PC-9 (cell line): ENCODE measurements at places on chromosomes 1 and 21. TPM values are rescaled to one million over a fixed set of nuclear protein-coding genes. Genes with fewer than 3 reads are reported as not detected.

The OR14A2 gene
- not detected in 2 replicates for total RNA-seq

The TTC34 gene
- total RNA-seq: 1.5 and 1.7 TPM in 2 replicates

The OMA1 gene
- 27.9 and 29.0 TPM in 2 replicates for total RNA-seq

The CELA2B gene
- not detected in 2 replicates for total RNA-seq

The APOBEC4 gene
- total RNA-seq: not detected in 2 replicates

The HHIPL2 gene
- 14.0 and 18.7 TPM in 2 replicates for total RNA-seq

The PGD gene
- total RNA-seq: 526 and 559 TPM in 2 replicates

DNA sequence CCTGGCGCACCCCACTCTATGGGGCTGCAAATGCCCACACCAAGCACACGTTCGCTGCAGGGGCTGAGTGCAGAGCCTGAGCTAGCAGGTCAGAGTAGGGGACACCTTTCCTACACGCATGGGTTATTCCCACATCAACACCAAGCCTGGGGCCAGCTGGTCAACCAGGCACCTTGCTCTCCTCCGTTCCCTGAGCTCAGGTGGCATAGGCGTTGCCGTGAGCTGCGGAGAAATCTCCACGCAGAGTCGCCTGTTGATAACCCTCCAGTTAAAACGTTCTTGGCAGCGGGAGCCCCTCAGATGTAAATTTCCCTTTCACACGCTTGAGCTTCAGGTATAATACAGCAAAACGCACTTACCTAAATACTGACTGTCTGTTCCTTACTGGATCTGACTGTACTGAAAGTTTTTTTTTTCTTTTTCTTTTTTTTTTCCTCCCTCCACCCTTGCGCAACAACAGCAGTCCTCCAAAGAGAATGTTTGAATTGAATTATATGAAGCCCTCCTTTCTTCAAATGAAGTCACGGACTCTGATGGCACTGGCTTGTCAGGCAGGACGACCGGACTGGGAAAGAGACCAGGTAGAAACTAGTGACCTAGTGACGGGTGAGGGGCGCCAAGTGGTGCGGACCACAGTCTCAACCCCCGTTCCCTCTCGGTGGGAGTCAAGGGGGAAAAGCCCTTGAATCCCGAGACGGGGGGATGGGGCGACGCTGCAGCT, 2.1 kb downstream of the BRINP3 start:
- H3K27me3 ChIP-seq: no peaks in the 10 kb centered on the region
- no peak overlapping the region for H3K4me3 ChIP-seq
- no peaks in the 10 kb centered on the region for H3K36me3 ChIP-seq

GRCh38 chr1:156414461-156415064, 45.6 kb downstream of the RHBG start:
- H3K36me3 ChIP-seq: peaks cover 25% of the 10 kb centered on the region
- no peak overlapping the region for H3K27ac ChIP-seq
- no peak for DNase-seq
- H3K27me3 ChIP-seq: no peaks in the 10 kb centered on the region

DNA sequence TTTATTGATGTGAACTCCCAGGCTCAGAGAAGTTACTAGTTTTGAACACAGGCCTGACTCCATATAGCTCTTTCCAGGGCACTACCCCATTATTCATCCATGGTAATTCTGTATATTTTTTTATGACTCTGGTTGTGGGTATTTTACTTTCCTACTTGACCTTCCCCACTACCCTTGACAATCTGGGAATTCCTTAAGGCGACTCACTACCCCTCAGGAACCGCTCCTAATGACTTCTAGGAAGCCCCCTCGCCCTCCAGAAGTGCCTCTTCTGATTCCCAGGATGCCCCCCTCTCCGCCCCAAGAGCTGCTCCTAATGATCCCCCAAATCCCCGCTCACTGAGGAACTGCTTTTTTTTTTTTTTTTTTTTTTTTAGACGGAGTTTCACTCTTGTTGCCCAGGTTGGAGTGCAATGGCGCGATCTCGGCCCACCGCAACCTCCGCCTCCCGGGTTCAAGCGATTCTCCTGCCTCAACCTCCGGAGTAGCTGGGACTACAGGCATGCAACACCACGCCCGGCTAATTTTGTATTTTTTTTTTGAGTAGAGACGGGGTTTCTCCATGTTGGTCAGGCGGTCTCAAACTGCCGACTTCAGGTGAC, 972 bp upstream of the KDM4A start:
- peak overlapping the region; percentile 79 for H3K27ac ChIP-seq
- DNase-seq: no peak
- H3K4me1 ChIP-seq: peaks cover 38% of the 10 kb centered on the region
- H3K36me3 ChIP-seq: peaks cover 9% of the 10 kb centered on the region

GRCh38 chr1:171138980-171139379, 46.1 kb upstream of the FMO2 start:
- H3K36me3 ChIP-seq: no peaks in the 10 kb centered on the region
- H3K27ac ChIP-seq: no peak overlapping the region
- no peak overlapping the region for H3K4me3 ChIP-seq
- no peaks in the 10 kb centered on the region for H3K4me1 ChIP-seq

DNA sequence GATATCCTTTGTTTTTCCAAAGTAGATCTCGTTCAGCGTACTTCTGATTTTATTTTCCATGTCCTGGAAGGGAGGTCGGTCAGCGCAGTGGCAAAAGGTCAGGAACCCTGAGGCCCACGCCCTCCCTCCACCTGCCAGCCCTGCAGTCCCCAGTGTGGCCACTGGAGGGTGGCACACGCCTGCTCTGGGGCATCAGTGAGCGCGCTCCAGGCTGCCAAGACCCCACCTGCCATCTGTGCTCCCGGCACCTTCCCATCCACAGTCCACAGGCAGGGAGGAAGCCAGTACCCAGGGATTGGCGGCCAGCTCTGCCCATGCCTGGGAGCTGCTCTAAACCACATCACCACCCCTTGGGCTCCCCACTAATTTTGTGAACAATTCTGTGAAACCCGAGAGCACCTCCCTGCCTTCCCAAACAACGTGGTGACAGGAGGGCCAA, 32.3 kb downstream of the SLC66A1 start:
- H3K4me3 ChIP-seq: no peak overlapping the region
- H3K27ac ChIP-seq: no peak overlapping the region
- DNase-seq: no peak
- no peaks in the 10 kb centered on the region for H3K27me3 ChIP-seq
- no peaks in the 10 kb centered on the region for H3K4me1 ChIP-seq

GRCh38 chr1:193325771-193326170, 139.4 kb upstream of the B3GALT2 start:
- H3K36me3 ChIP-seq: no peaks in the 10 kb centered on the region
- H3K4me3 ChIP-seq: no peak overlapping the region
- H3K4me1 ChIP-seq: 0 out of 2 replicates have a peak, but pooled peaks cover 7% of the 10 kb centered on the region
- no peak overlapping the region for H3K27ac ChIP-seq
- H3K27me3 ChIP-seq: no peaks in the 10 kb centered on the region
- DNase-seq: no peak

GRCh38 chr1:219177363-219177762, 3.7 kb downstream of the LYPLAL1 start:
- H3K4me3 ChIP-seq: no peak overlapping the region
- no peaks in the 10 kb centered on the region for H3K27me3 ChIP-seq
- H3K27ac ChIP-seq: no peak overlapping the region
- peaks cover 4% of the 10 kb centered on the region for H3K36me3 ChIP-seq

GRCh38 chr21:17784180-17784598, 35.0 kb downstream of the C21orf91 start:
- H3K4me3 ChIP-seq: no peak overlapping the region
- no peaks in the 10 kb centered on the region for H3K27me3 ChIP-seq
- H3K4me1 ChIP-seq: no peaks in the 10 kb centered on the region
- DNase-seq: no peak

DNA sequence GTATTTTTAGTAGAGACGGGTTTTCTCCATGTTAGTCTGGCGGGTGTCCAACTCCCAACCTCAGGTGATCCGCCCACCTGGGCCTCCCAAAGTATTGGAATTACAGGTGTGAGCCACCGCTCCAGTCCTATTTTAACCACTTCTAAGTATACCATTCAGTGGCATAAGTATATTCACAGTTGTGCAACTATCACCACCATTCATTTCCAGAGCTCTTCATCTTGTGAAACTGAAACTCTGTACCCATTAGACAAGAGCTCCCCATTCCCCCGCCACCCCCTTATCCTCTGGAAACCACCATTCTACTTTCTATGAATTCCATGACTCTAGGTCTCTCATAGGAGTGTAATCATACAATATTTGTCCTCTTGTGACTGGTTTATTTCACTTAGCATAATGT, 40.2 kb upstream of the CAMTA1 start:
- DNase-seq: no peak
- H3K27ac ChIP-seq: no peak overlapping the region
- no peak overlapping the region for H3K4me3 ChIP-seq
- H3K36me3 ChIP-seq: no peaks in the 10 kb centered on the region

DNA sequence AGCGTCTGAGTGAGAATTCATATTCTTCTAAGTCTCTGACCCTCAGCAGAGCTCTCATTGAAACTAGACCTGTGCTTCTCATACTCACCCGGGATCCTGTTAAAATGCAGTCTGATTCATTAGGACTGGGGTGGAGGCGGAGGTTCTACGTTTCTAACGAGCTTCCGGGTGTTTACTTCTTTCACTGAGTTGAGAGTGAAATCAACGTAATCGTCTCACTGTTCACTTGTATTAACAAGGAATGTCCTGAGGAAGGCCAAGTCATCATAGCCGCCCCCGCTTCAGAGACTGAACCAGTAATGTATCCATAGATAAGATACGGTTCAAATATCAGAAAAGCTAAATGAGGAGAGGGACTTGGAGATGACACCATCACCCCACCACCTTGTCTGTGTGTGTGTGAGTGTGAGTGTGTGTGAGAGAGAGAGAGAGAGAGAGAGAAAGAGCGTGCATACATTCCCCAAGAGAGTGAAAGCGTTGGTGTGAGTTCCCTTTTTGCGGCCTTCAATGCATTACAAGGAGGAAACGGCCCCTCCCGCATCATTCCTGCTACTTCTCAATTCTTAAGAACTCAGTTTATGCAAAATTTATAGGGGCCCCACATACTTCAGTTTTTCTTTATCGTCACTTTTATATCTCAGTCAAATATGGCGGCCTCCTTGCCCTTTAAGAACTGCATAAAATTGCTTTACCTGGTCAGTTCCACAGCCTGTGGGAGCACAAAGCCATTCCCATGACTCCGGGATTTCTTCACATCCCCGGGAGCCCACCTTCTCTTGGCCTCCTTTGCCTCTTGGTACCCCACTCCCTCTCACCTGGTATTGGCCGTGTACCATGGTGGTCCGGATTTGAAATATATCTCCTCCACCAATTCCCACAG, 19.8 kb downstream of the KMO start:
- H3K27ac ChIP-seq: no peak overlapping the region
- no peaks in the 10 kb centered on the region for H3K27me3 ChIP-seq
- H3K4me1 ChIP-seq: no peaks in the 10 kb centered on the region
- H3K36me3 ChIP-seq: no peaks in the 10 kb centered on the region
- H3K4me3 ChIP-seq: no peak overlapping the region
- no peak for DNase-seq

GRCh38 chr1:244901400-244902015, 37.2 kb upstream of the HNRNPU start:
- DNase-seq: no peak
- H3K36me3 ChIP-seq: no peaks in the 10 kb centered on the region
- H3K27ac ChIP-seq: no peak overlapping the region
- no peaks in the 10 kb centered on the region for H3K4me1 ChIP-seq
- H3K27me3 ChIP-seq: no peaks in the 10 kb centered on the region
- H3K4me3 ChIP-seq: no peak overlapping the region

DNA sequence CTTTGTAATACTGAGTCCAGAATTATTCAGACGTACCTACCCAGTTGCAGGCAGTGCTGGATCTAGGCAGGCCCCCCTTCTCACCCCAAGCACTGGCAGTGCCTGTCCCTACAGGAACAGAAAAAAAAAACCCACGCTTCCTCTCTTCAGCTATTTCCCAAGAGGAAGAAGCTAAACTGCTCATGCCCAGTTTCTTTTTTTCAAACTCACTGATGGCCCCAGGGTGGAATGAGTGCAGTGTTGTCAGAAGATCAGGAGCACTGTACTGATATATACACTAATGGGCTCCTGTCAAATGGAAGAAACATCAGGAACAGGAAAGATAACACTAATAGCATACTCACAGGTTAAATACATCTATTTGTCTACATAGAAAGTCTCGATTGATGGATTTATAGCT, 28.2 kb upstream of the DOCK7 start:
- no peaks in the 10 kb centered on the region for H3K27me3 ChIP-seq
- no peak overlapping the region for H3K4me3 ChIP-seq
- H3K4me1 ChIP-seq: no peaks in the 10 kb centered on the region
- no peaks in the 10 kb centered on the region for H3K36me3 ChIP-seq
- H3K27ac ChIP-seq: no peak overlapping the region

GRCh38 chr1:25523542-25523941, 19.9 kb upstream of the LDLRAP1 start:
- no peaks in the 10 kb centered on the region for H3K27me3 ChIP-seq
- DNase-seq: peak; percentile 24
- no peak overlapping the region for H3K27ac ChIP-seq
- H3K36me3 ChIP-seq: no peaks in the 10 kb centered on the region
- H3K4me3 ChIP-seq: no peak overlapping the region

- DNase-seq: no peak
- H3K4me3 ChIP-seq: no peak overlapping the region
- no peak overlapping the region for H3K27ac ChIP-seq
- no peaks in the 10 kb centered on the region for H3K4me1 ChIP-seq
These were observed 9.2 kb upstream of the SLAMF8 start for GRCh38 chr1:159817276-159818041.

DNA sequence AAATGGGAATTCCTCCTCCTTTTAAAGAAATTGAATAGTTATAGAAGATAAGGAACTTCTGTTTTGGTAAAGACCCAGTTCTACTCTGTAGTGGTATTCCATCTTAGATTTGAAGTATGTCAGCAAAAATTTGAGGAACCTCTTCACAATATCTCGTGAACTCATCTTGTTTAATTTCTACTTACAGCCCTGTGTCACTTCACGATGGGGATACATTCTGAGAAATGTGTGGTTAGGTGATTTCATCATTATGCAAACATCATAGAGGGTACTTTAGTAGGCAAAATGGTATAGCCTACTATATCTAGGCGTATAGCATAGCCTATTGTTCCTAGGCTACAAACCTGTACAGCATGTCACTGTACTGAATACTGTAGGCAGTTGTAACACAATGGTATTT, 36.0 kb downstream of the ALG6 start:
- DNase-seq: no peak
- H3K4me3 ChIP-seq: no peak overlapping the region
- H3K4me1 ChIP-seq: peaks cover 13% of the 10 kb centered on the region

GRCh38 chr1:230759369-230760065, 12.3 kb downstream of the CAPN9 start:
- 0 out of 2 replicates have a peak, but pooled peaks cover 3% of the 10 kb centered on the region for H3K4me1 ChIP-seq
- H3K27ac ChIP-seq: no peak overlapping the region
- H3K36me3 ChIP-seq: no peaks in the 10 kb centered on the region
- H3K27me3 ChIP-seq: no peaks in the 10 kb centered on the region
- no peak overlapping the region for H3K4me3 ChIP-seq

DNA sequence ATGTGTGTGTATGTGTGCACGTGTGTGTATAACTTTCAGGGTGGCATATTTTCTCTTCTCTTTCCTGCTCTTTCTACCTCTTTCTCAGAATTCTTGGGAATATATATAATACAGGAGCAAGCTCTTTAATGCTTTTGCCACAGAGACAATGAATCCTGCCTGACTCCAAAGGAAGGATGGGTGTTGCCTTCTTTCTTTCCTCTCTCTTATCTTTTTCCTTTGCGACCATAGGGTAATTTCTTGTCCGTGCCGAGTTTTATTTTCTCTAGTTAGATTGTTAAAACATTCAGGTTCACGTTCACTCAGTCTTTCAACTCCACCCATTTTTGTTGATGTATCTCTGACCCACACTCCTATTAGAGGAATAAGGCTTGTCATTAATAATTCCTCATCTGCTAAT, 129.0 kb upstream of the C1orf21 start:
- no peak overlapping the region for H3K4me3 ChIP-seq
- H3K27me3 ChIP-seq: no peaks in the 10 kb centered on the region; the same call in 1 of the 2 replicates
- H3K36me3 ChIP-seq: no peaks in the 10 kb centered on the region
- H3K27ac ChIP-seq: no peak overlapping the region
- no peak for DNase-seq
- H3K4me1 ChIP-seq: no peaks in the 10 kb centered on the region
